ENCODE measurements at places on chromosomes 6 and 20. TPM values are rescaled to one million over a fixed set of nuclear protein-coding genes. Genes with fewer than 3 reads are reported as not detected.

BNIP5 gene
- 0.14 TPM for total RNA-seq

TRIM40 gene
- 0.09 TPM for total RNA-seq

SPACA1 gene
- not detected for total RNA-seq

DNA sequence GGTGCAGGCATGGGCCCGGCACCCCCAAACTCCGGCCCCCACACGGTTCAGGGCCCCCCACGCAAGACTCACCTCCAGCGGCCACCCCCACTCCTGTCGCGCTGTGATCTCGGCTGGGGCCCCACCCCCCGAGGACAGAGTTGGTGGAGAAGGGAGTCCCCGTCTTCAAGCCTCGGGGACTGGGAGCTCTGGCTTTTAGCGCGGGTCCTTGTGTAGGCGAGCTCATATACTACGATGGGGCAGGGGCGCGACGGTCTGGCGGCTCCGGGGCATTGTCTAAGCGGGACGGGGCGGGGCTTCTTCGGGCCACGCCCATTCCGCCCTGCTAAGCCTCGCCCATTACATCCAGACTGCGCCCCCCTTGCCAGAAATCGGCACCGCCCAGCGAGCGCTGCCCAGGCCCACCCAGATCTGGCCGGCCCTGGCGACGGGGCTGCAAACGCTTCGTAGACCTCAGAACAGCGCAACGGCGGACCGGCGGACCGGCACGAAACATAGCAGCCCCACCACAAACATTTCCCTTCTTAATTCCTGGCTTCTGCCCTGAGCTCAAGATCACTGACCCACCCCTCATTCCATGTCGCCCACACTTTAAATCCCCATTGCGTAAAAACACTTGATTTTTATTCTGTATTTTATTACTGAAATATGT is 1.0 kb upstream of the DDAH2 start:
- H3K36me3 ChIP-seq: peaks cover 23% of the 10 kb centered on the region
- H3K27me3 ChIP-seq: no peaks in the 10 kb centered on the region
- DNase-seq: no peak
- H3K4me3 ChIP-seq: peak overlapping the region; percentile 71
- H3K4me1 ChIP-seq: peaks cover 28% of the 10 kb centered on the region
- H3K27ac ChIP-seq: peak overlapping the region; percentile 61

DNA sequence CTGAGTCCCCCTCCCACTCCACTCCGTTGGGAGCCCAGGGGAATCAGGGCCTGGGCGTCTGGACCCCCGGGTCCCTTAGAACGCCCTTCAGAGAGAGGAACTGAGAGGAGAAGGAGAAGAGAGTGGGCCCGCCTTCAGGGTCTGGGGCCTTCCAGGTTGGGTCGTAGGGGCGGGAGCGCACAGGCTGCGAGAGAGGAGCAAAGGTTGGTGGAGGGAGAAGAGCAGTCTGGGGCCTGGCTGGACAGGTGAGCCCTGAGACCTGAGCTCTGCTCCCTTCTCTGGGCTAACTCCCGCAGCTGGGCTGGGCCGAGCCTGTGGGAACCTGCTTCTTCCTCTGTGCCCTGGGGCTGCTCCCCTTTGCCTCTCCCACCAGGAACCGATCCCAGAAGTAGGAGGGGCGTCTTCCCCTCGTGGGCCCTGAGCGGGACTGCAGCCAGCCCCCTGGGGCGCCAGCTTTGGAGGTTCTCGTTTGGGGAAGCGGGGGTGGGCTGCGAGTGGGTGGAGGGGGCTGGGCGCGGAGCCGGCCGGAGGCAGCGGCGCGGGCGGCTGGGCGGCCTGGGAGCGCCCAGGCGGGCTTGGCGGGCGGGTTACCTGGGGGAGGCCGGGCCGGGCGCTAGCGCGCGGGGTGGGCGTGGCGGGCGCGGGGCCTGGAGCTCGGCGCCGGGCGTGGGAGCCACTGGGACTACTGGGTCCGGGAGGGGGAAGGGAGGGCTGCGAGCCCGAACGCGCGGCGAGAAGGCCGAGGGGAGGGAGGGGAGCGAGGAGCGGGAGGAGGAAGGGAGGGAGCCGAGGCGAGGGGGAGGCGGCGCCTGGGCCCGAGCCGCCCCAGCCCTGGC is at the start of gene DDR1:
TSS of gene DDR1 (plus strand) at position 835 of the 836 bp plus-strand sequence. CDS start 4,211 bp downstream, outside the sequence.
- no peak for DNase-seq
- H3K4me3 ChIP-seq: peak within 1 kb of the TSS; percentile 84
- peaks cover 5% of the 10 kb centered on the region for H3K36me3 ChIP-seq
- peak within 1 kb of the TSS; percentile 85 for H3K27ac ChIP-seq

DNA sequence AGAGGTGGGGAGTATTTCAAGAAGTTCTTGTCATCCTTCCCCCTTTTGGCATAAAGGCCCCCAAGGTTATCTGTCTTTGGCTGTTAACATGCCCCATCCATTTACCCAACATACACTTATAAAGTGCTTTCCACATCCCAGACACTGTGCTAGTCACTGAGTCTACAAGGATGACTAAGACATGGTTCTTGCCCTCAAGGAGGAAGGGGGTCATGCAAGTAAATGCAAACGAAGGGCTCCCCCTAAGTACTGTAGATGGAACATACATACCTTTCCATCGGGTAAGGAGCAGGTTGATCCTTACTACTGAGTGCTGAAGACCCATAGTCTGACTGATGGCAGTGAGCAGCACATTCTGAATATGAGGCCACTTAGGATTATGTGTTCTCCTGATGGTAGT is 38.3 kb downstream of the HECA start:
- peak overlapping the region; percentile 56 for H3K27ac ChIP-seq
- DNase-seq: peak; percentile 75
- H3K4me3 ChIP-seq: no peak overlapping the region
- H3K27me3 ChIP-seq: no peaks in the 10 kb centered on the region

GRCh38 chr20:7516621-7517111 is 423.6 kb downstream of the HAO1 start:
- no peak overlapping the region for H3K4me3 ChIP-seq
- DNase-seq: no peak
- H3K27ac ChIP-seq: no peak overlapping the region
- no peaks in the 10 kb centered on the region for H3K27me3 ChIP-seq
- H3K4me1 ChIP-seq: no peaks in the 10 kb centered on the region
- H3K36me3 ChIP-seq: no peaks in the 10 kb centered on the region

DNA sequence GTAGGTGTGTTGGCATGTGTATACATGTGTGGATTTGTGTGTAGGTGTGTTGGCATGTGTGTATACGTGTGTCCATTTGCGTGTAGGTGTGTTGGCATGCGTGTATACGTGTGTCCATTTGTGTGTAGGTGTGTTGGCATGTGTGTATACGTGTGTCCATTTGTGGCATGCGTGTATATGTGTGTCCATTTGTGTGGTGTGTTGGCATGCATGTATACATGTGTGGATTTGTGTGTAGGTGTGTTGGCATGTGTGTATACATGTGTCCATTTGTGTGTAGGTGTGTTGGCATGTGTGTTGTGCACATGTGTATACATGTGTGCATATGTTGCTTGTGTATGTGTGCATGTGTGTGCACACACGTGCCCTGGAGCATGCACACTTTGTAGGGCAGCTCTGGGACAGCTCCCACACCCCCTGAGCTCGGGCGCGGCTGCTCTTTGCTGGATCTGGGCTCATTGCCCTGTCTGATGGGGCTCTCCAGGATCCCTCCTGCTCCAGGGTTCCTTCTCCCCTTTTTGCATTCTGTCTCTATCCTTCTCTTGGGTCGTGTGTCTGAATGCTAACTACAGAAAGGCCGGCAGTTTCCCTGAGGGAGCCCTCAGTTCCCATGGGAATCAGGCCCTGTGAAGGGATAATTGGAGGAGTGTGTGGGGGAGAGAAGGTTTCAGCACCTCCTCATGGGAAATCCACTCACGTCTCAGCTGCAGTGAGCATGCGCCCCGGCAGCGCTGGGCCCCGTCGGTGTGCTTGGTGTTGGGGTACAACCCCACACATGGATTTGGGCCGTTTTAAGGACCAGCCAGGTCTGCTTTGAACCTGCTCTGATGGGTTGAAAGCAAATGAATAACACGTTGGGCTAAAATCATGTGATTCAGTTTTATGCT is 102.0 kb downstream of the ERMARD start:
- no peaks in the 10 kb centered on the region for H3K27me3 ChIP-seq
- H3K36me3 ChIP-seq: no peaks in the 10 kb centered on the region
- no peak for DNase-seq
- H3K27ac ChIP-seq: no peak overlapping the region
- H3K4me1 ChIP-seq: no peaks in the 10 kb centered on the region

GRCh38 chr6:148538261-148539190 is 195.9 kb downstream of the SASH1 start:
- no peak overlapping the region for H3K27ac ChIP-seq
- no peaks in the 10 kb centered on the region for H3K4me1 ChIP-seq
- H3K4me3 ChIP-seq: no peak overlapping the region
- H3K27me3 ChIP-seq: no peaks in the 10 kb centered on the region
- no peaks in the 10 kb centered on the region for H3K36me3 ChIP-seq

- H3K36me3 ChIP-seq: no peaks in the 10 kb centered on the region
- H3K27ac ChIP-seq: no peak overlapping the region
- H3K4me1 ChIP-seq: peaks cover 3% of the 10 kb centered on the region
- DNase-seq: no peak
- H3K4me3 ChIP-seq: no peak overlapping the region
These were observed 17.0 kb upstream of the MEP1A start for GRCh38 chr6:46776070-46776712.

DNA sequence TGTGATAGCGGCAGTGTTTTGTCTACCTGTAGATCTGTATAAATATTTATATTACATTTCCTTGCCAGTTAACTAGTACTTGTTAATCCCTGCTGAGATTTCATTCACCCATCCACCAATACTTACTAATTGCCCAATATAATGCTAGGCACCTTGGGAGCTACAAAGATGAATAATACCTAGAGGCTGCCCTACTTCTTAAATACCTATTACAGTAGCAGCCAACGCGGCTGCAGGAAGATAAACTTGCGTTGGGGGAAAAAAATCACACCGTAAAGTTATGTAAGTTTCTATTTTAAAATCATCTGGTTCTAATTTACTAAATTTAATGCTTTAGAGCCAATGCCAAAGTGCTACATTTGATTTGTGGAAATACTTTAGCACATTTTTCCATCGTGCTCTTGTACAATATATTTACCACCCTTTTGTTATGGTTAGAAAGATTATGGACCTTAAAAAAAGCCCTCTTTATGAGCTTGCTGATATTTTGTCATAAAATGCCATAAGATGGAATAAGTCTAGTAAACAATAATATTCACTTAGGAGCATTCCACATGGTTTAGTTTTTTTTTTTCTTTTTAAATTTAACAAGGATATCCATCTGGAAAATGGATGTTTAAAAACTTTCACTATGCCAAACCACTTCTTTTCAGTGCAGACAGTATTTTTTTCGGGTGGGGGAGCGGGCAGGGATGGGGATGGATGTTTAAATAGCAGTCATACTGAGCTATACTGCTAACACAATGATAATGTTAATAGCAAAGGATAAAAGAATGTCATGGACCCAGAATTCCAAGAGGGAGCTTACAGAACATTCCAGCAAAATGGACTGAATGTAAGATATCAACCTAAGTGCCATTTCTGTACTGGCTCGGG is 13.2 kb upstream of the NEDD9 start:
- H3K4me3 ChIP-seq: no peak overlapping the region
- peaks cover 7% of the 10 kb centered on the region for H3K36me3 ChIP-seq
- no peaks in the 10 kb centered on the region for H3K27me3 ChIP-seq
